ENCODE measurements at places on chromosomes 1 and 21. TPM values are rescaled to one million over a fixed set of nuclear protein-coding genes. Genes with fewer than 3 reads are reported as not detected.

The DUSP10 gene
- 3.5 TPM for polyA plus RNA-seq

The RASSF5 gene
- 299 TPM for polyA plus RNA-seq

The LIPI gene
- not detected for polyA plus RNA-seq

The OR2G6 gene
- polyA plus RNA-seq: not detected

The CENPL gene
- polyA plus RNA-seq: 5.1 TPM

The MRPS6 gene
- polyA plus RNA-seq: 183 TPM

The CA14 gene
- polyA plus RNA-seq: 0.35 TPM

GRCh38 chr1:46492871-46493270, 3.2 kb downstream of the DMBX1 start:
- DNase-seq: no peak

DNA sequence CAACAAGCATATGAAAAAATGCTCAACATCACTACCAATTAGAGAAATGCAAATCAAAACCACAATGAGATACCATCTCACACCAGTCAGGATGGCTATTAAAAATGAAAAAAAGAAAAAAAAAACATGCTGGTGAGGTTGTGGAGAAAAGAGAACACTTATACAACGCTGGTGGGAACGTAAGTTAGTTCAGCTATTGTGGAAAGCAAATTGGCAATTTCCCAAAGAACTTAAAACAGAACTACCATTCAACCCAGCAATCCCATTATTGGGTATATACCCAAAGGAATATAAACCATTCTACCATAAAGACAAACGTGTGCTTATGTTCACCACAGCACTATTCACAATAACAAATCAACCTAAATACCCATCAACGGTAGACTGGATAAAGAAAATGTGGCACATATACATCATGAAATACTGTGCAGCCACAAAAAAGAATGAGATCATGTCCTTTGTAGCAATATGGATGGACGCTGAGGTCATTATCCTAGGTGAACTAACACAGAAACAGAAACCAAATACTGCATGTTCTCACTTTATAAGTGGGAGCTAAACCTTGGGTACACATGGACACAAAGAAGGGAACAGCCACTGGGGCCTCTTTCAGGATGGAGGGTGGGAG, 49.5 kb downstream of the LYST start:
- DNase-seq: no peak

DNA sequence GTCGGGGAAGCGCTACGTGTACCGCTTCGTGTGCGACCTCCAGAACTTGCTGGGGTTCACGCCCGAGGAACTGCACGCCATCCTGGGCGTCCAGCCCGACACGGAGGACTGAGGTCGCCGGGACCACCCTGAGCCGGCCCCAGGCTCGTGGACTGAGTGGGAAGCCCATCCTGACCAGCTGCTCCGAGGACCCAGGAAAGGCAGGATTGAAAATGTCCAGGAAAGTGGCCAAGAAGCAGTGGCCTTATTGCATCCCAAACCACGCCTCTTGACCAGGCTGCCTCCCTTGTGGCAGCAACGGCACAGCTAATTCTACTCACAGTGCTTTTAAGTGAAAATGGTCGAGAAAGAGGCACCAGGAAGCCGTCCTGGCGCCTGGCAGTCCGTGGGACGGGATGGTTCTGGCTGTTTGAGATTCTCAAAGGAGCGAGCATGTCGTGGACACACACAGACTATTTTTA, 17.1 kb downstream of the ETS2 start:
- DNase-seq: no peak

GRCh38 chr1:168621356-168621755, 45.0 kb downstream of the XCL1 start:
- DNase-seq: no peak

DNA sequence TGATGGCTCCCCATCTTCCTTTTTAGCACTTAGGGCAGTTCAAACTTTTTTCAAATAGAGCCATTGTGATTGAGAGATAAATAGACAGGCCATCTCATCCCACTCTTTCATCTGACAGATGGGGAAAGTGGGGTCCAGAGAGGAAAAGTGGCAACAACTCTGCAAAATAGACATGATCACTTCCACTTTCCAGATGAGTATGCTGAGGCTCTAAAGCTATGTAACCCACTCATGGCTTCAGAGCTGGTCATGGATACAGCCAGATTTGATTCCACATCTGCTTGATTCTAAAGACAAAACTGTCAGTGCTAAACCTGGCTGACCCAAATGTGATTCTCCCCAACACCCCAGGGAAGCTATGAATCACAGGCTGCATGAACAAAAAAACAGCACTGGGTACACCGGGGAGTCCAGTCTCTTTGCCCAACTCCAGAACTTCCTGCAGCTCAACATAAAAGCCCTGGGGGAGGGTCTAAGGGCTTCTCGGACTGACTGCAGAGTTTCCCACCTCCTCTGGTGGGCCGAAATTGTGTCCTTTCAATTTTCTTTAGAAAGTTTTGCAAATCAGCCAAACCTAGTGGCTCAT, 59.3 kb downstream of the PLPP3 start:
- no peak for DNase-seq

DNA sequence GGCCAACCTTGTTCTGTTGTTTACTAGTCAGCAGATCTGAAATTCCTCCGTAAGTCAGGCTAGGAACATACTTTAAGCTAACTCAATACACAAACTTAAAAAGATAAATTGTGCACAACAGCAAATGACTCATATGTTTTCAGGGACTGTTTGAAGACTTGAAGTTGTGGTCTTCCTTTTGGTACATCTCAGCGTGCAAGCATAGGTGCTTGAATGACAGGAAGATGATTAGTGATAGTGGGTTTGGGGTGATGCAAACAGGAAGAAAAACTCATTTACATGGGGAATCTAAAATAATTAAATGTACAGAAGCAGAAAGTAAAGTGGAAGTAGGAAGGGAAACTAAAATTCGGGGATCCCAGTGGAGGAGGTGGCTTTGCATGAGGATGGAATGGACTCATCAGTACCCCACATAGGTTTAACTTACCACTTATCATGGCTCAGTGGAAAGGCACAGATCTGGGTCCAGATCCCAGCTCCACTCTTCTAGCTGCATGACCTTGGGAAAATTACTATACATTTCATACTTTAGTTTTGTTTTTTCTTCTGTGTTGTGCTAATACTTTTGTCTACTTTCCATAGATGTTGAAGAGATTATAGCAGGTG, 122.3 kb downstream of the XCL2 start:
- no peak for DNase-seq

GRCh38 chr1:56432166-56432971, 147.0 kb downstream of the PLPP3 start:
- DNase-seq: no peak

DNA sequence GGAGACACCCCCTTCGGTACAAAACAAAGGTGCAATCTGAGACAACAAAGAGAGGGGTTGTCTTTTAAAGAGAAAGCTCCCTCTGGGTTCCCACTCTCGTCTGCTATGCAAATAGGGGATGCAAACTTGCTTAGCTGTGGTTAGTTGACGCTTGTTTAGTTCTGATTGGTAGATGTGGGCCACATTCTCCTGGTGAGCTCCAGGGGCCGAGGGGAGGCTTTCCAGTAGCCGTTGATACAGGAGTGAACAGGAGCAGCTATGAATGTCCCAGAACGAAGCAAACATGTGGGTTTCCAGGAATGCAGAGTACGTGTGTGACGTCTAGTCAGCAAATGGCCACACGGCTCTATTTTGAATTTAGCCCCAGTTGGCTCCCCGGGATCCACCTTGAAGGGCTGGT, 14.7 kb downstream of the TFF2 start:
- no peak for DNase-seq

- DNase-seq: no peak
Observed at GRCh38 chr1:10217748-10218441, 7.5 kb downstream of the KIF1B start.

- DNase-seq: no peak
Observed at GRCh38 chr1:232226197-232226712, 403.7 kb downstream of the SIPA1L2 start.

DNA sequence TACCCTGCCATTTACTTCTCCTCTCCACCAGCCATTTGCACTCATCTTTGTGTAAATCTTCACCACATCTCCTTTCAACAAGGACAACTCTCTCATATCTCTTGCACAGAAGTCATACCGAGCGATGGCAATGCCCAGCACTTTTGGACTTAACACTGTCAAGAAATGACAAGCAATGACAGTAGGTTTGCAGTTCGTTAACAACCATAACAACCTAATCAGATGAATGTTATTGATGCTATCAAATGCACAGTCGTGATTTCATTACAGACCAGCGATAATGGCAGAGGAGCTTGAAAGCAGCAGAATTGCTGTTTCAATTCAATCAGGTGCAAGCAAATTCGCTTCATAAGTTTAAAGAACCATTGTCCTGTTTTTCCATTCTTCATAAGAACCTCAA, 390.9 kb downstream of the VAV3 start:
- DNase-seq: no peak

DNA sequence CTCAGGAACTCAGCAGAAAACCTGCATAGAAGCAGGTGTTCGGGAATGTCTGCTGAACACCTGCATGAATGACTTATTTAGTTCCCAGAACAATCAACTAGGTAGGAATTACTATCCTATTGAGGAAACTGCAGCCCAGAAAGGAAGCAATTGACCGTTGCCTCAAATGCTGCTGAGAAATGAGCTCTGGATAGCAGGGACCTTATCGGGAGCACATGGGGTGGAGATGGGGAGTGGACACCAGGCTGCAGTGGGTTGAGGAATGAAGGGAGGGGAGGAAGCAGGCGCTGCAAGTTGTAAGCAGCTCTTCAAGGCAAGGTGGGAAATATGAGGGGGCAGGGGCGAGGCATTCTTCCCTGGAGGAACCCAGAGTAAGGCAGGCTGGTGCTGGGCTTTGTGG, 10.8 kb upstream of the CDCP2 start:
- DNase-seq: no peak

GRCh38 chr1:18899363-18900049, 2.8 kb downstream of the ALDH4A1 start:
- no peak for DNase-seq

DNA sequence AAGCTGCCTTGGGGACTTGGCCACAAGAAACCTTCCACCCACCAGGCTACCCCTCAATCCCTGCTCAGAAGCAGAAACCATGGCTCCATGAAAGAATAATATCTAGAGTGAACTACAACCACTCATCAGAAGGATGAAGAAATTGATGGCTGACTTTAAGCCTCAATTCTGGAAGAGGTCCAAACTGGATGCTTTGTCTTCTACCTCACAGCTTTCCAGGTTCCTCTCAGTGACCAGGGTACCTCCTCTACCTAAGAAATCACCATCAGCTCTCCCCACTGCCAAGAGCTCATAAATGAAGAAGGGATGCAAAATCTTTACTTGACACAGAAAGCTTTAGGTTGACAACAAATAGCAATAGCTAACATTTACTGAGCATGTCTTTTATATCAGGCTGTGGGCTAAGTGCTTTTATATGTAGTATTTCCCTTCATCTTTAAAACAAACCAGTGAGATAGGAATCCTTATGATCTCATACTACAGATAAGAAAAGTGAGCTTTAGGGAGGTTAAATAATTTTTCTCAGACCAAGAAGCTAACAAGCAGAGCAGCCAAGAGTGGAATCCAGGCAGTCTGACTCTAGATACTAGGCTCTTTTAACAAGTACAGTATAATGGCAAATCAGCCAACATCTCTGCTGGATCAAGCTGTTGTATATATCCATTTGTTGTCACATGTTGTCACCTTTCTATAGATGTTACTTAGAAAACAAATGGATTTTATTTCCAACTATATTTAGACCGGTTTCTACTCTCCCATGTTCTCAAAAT, 243.0 kb upstream of the SGIP1 start:
- no peak for DNase-seq

GRCh38 chr21:33414926-33415325, 11.7 kb downstream of the IFNGR2 start:
- DNase-seq: no peak

- no peak for DNase-seq
Observed at GRCh38 chr1:41726899-41727748, 191.6 kb downstream of the HIVEP3 start.

DNA sequence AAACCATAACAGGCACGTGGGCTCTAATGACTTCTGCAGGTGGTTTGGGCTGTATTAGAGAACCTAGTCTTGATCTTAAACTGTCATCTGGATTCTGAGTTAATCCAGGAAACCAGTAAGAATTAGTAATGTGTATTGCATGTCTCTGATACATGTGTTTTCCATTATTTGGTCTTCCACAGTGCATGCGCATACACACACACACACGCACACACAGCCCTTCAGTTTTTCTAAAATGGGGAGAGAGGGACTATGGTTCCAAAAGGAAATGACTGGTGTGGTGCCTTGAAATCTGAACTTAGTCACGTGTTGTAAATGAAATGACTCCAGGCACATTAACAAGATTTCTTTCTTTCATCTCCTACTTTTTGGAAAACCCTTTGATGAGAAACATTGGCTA, 67.6 kb downstream of the OLFML2B start:
- no peak for DNase-seq

DNA sequence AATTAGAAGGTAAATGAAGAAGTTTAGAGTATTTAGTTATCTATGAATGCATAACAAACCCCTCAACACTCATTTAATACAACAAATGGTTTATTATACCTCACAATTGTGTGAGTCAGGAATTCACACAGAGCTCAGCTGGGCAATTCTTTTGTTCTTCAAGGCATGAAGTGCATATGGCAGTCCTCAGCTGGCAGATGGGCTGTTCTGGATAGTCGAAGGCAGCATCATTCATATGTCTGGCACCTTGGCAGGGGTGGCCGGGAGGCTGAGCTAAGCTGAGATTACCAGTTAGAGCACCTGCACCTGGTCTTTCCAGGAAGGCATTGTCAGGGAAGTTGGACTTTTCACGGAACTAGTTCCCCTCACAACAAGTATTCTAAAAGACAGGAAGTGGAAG, 286.2 kb upstream of the DUSP10 start:
- DNase-seq: no peak

- no peak for DNase-seq
Observed at GRCh38 chr21:15240848-15241247, 176.0 kb upstream of the NRIP1 start.

DNA sequence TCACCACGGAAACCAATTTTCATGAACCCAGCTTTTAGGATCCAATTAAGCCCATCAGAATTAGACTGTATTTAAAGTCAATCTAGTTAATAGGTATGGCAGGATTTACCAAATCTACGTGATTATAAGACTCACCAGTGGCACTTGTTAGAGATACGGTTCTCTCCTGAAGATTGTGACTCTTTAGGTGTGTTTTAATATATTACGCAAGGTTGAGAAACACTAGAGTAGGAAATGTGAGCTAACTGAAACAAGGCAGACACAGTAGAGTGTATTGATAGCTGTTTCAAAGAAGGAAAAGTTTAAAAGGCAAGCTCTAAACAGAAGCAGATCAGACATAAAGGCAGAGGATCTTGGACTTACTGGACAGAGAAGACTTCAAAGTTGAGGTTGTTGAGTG, 11.2 kb upstream of the RPE65 start:
- DNase-seq: no peak

- no peak for DNase-seq
Observed at GRCh38 chr1:87735750-87736149, 407.1 kb downstream of the LMO4 start.
